C1 segment of cervical spinal cord (tissue), 14 donors: ENCODE measurements at places on chromosomes 2 and 18.

DNA sequence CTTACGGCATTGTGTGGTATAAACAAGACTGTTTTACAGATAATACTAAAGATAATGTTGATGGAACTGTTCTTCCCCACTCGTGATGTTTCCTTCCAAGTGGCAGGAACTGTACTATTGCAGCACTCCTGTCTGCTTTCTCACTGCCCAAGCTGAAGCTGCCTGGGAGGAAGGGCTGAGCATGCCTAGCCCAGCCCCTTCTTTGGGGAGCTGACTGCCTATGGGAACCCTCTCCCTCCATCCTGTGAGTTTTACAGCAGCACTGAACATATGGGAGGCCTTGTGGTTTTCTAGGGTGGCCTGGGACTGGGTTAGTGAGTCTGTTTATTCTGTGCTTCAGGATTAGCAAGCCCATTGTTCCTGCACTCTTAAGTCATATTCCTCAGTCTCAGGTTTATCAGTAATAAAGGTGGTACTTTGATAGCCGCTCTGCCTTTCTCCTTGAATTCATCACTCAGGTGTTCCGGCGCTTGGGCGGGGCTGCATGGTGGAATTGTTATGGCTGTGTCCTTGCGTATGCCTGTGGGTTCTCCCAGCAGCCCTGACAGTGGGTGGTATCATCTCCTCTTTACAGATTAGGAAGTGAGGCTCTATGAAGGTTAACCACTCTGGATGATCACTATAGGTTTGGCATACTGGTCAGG, 379.7 kb downstream of the PTPRM start:
- no peak for DNase-seq

- no peak for DNase-seq
These were observed 51.4 kb upstream of the APCDD1 start for GRCh38 chr18:10402871-10403559.

GRCh38 chr2:121279476-121280220, 5.4 kb downstream of the TFCP2L1 start:
- DNase-seq: no peak

DNA sequence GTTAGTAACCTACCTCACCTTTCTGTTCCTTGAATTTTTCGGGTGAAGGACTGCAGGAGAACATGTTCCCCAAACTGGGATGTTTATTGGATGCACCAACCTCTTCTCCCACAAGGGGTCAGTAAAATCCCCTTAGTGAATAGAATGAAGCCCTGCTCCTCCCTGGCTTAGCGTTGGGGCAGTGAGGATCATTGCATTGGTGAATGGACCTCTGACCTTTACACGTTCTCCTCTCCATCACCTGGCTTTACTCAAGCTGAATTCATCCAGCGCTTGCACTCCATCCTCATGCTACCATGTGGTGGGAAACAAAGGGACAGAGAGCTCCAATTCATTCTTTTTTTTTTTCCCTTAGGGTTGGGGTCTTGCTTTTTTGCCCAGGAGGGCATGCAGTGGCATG, 157.2 kb downstream of the MIB1 start:
- no peak for DNase-seq

- DNase-seq: no peak
These were observed 101.9 kb downstream of the COL3A1 start for GRCh38 chr2:189076120-189076519.

GRCh38 chr2:152380261-152381055, 45.5 kb downstream of the FMNL2 start:
- no peak for DNase-seq

DNA sequence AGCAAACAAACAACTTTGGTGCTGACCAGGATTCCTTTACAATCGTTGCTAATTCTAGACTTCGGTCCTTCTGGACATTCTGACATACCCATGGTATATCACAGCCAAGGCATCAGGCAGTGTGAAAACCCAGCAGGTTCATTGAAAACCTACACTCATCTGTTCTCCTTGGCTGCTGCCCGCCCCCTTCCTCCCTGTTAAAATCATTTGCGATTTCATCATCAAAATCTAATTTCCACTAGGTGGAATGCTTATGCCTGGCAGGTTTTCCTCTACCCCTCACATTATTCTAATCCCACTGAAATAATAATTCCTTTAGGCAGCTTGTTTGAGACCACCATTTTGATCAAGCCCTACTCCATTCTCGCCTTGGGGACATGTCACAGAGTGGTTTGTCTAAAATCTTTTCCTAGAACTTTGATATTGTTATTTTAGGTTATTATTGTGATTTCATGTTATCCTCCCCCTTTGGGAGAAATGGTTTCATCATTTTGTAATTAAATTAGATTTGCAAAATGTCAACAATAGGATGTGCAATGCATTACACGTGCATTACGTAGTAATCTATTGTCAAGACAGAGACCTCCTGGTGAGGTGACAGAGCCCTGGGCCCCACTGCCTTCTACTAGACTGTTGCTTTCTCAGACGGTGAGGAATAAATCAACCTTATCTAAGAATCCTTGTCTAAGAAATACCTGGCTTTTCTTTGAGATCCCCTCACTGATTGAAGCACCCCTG, 31.0 kb upstream of the ASPRV1 start:
- no peak for DNase-seq

- DNase-seq: peak; percentile 43
These were observed 94.0 kb upstream of the GLS start for GRCh38 chr2:190786404-190787166.

- DNase-seq: no peak
These were observed 198.6 kb downstream of the LRP1B start for GRCh38 chr2:141932261-141932660.

DNA sequence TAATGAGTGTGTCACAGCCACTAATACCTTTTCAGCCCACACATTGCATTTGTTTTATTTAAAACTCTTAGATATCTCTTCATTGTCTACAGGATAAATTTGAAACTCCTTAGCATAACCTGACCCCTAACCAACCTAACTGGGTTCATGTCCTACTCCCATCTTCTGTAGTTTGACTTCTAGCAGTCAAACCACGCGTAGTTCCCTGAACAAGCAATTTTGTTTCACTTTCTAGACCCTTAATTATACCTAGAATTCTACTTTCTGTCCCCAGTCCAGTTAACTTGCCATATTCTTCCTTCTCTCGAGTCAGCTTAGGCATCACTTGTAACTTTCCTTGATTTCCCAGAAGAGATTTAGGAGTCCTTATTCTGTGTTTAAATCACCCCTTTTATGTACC, 55.1 kb downstream of the RBBP8 start:
- DNase-seq: no peak

DNA sequence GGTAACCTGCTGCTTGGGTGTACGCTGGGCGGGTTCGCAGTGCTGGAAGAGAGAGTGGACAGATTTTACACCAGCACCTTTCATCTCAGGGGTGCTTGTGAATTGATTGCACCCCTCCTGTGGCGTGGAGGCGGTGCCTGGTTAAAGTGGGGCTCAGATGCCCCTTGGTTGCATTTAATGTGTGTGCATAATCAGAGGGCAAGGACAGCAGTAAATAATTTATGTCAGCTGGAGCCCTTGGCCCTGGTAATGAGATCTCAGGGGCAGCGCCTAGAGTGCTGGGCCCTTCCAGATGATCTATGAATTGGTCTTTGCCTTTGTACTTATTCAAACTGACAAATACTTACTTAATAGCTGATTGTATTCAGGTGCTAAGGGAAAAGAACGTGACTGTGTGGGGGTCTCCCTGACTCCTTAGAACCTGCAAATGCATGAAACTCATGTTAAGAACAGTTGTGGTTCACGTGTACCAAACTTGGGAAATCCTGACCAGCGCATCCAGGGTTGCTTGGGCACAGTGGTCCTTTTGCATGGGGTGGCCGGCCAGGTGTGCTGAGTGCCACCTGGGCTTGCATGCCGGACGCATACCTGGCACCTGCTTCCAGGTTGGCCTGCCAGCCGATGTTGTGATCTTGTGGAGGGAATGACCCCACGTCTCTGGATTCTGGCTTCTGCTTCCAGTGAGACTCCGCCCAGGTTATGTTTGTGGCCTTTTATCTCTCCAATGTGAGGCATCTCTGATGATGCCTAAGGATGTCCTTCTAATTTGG, 118.5 kb downstream of the AGAP1 start:
- no peak for DNase-seq

- DNase-seq: no peak
These were observed 73.2 kb downstream of the DOCK10 start for GRCh38 chr2:224969095-224969494.

DNA sequence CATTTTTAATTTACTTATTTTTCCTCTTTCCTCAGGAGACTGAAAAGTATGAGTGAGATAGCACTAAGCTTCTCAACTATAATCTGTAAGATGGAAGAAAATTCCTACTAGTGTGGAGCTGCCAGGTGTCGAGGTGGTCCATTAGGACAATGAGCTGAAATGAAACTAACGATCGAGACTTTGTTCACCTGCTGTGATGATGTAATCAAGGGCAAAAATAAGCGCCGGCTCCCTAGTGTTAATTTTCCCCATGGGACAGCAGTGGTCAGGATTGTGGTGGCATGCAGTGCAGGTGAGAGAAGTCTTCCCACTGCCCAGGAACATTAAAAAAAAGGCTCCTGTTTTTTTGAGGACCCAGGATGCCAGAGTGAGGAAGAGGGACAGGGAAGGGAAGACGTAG, 859.1 kb upstream of the GCFC2 start:
- no peak for DNase-seq

DNA sequence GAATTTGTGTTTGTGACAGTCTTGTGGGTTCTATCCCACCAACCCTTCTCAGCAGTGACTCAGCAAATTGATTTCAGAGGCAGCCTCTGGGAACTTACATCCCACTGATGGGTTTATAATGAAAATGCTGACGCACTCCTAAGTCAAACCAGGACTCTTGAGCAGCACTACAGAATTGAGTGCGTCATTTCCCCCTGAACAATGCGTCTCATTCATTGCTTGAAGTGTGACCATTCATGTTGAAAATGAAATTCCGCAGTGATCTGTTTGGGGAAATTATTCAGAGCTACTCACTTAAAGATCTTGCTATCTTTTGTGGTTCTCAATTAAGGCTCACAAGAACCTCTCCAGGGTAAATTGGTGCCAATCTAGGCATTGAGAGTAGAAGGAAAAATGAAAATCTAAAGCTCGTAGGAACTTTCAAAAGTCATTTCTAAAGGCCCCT, 417.7 kb upstream of the SLC14A2 start:
- DNase-seq: no peak

GRCh38 chr2:226307487-226308322, 491.9 kb downstream of the IRS1 start:
- DNase-seq: no peak

DNA sequence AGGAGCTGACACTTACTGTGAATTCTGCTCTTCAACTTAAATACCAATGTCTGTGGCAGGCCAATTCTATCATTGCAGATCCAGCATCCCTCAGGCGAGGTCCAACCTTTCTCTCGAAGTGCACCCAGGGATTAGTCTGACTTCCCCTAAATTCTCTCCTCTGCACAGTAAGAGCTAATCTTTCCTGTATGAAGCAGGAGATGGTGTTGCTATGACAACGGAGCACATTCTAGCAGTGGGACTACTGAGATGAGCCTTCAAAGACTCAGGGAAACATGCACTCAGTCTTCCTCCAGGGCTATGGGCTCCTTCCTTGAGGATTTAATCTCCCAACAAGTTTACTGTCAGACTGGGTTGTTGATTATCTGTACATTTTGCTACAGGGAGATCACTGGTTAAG, 176.3 kb downstream of the NOL4 start:
- DNase-seq: no peak

- DNase-seq: no peak
These were observed 807.8 kb downstream of the TRIB2 start for GRCh38 chr2:13524492-13524891.

DNA sequence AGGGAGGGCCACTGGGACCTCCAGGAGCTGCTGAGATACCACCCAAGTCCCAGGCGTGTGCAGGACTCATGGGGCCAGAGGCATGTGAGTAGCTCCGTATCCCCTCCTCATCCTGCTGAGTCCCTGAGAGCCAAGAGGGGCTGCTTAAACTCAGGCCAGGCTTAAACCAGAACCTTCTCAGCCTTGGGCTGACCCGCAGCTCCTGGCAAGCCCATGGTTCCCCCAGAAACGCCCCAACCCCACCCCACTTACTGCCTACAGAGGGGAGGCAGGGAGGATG, 2.5 kb upstream of the NMUR1 start:
- no peak for DNase-seq

DNA sequence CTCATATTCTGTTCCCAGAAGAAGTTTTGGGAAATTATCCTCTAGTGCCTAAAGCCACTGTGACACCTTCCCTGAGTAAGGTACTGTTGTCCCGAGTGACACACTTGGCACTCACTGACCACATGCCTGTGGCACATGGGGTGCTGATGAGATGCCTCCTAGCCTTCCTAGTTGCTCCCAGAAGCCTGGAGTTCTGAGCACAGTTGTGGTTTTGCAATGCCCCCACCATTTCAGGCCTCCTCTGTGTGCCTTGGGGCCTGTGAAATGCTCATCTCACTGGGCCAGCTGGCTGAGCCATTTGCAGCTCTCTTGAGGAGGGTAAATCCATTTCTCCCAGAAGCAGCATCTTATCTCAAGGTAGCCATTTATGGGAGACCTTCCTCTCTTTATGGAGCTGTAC, 91.8 kb downstream of the DGKD start:
- no peak for DNase-seq

- no peak for DNase-seq
These were observed 99.4 kb upstream of the BCL11A start for GRCh38 chr2:60652832-60653340.

- DNase-seq: no peak
These were observed 110.7 kb downstream of the XRCC5 start for GRCh38 chr2:216219861-216220260.

DNA sequence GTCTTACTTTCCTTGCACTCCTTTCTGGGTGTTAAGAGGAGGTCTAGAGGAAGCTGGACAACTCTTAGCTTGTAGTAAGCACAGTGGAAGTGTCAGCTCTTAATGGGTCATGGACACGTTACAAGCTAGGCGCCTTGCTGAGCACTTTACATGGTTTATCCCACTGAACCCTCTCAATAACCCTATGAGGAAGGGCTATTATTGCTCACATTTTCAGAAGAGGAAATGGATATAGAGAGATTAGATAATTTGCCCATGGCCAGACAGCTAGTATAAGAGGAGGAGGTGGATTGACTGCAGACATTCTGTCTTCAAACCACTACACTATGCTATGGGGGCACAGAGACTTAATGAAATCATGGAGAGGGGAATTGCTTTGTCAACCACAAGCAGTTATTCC, 8.3 kb upstream of the IL1RN start:
- DNase-seq: no peak

DNA sequence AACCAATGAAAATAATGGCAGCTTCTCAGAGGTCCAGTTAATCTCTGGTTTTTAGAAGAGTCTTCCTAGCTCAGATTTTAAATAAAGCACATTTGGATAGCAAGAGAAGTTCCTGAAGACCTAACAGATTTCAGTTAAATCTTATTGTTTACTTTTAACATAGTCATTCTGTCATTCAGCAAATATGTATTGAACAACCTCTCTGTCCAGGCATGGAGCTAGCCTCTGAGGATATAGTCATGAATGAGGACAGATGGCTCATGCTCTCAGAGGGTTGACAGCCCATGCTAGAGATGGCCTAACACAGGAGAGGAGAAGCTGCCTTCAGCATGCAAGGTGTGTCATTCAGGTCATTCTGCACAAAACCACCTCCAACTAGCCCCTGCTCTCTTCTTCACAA, 6.2 kb downstream of the CCBE1 start:
- no peak for DNase-seq
